Stimulated activated CD4-positive, alpha-beta T cell treated with anti-CD3 and anti-CD28 coated beads, TNF-alpha, amount 100 ng/mL, for 1 hour (primary cell): ENCODE measurements at places on chromosomes 6 and 20.

GRCh38 chr6:43697421-43697820, 9.8 kb upstream of the MRPS18A start:
- no peak for DNase-seq

- DNase-seq, result no peak
Observed at GRCh38 chr6:15775741-15776140, 112.9 kb upstream of the DTNBP1 start.

GRCh38 chr6:29981211-29981812, 39.0 kb downstream of the HLA-A start:
- DNase-seq, result no peak

DNA sequence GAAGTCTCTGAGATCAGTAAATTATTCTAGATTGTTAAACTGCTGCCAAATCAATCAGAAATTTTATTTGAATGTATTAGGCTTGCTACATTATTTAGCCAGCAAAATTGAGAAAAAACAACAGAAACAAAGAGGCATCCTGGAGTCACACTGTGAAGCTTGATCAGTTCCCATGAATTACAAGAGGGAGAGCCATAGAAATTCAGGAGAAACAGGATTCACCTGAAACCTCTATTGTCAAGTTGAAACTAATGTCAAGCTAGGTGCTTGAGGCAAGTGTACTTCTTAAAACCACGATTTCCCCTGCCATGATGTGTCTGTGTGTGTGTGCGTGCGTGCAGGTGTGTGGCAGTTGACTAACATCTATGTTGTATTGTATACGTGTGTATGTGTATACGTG, 439.1 kb upstream of the NOX3 start:
- DNase-seq, result no peak

DNA sequence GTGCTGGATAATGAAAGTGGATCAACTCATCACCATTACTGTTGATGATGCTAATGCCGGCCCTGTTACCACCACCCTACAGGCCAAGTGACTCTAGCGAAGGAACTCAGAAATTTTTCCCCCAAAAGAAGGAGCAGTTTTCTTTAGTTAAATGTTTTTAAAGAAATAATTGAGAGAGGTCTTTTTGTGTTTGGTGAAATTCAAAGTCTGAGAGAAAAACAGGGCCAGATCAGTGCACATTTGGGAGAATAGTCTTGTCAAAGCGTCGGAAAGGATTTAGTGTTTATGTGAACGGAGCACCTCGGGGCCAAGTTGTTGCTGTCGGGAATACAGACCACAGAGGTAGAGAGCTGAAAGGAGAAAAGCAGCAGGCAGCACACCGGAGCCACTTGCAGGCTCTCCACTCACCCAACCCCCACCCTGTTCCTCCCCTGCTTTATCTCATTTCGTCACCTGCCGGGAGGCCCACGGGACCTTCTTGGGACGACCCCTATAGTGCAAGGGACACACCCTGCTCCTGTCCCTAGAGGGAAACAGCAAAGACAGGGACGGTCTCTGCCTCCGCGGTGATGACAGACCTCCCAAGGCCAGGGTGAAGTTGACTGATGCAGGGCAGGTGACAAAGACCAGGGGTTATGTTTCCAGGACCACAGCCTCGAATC, 6.8 kb downstream of the TFAP2B start:
- DNase-seq, result no peak

- DNase-seq, result no peak
Observed at GRCh38 chr20:57450419-57450818, 59.2 kb downstream of the RBM38 start.

DNA sequence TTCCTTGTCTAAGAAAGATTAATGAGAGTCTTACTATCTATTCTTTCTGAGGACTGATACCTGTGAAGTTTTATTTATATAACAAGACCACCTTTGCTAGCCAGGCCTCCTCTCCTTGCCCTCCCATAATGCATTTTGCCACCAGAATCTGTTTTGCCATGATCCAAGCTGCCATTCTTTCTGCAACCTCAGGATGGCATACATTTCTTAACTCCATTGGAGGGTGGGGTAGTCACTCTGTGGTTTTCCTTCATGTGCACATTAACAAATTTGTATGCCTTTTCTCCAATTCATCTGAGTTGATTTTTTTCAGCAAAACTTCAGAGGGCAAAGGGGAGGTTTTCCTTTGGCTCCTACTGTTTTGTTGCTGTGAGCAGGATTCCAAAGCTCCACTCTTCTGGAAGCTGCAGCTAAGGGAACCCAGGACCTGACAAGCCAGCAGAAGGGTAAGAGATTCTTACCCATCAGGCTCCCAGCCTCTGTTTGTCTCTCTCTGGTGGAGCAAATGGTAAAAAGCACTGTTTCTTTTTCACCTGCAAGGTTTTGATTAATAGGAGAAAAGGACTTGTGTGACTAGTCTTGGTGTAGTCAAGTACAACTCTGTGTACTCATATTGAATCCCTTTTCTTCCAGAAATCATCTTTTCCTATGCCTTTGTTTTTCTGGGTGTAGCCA, 26.2 kb upstream of the ENPP4 start:
- no peak for DNase-seq

GRCh38 chr6:158044525-158044888, 62.8 kb downstream of the SYNJ2 start:
- DNase-seq, result no peak

DNA sequence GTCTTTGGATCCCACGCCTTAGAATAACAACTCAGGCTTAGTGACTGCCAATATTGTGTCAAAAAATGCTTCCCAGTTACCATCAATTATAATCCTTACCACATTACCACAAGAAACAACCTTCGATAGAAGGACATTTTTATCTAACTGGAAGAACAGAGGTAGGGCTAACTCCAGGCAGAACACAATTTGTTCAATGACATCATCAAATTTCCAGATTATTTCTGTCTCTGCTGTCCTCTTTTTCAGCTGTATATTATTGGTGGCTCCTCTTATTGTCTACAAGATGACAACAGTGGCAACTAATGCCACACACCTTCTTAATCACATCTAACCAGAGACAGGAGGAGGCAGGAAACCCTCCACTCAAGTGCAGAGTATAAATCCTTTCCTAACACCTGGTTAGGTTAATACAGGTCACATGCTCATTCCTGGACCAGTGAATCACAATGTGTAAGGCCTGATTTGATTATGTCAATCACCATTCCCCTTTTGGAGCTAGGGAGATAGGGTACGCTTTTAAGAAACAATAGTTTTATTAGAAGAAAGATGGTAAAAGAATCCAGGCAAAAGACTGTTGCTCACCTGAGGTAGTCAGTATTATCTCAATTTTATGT, 18.0 kb downstream of the KHDC1L start:
- no peak for DNase-seq

GRCh38 chr20:1648101-1648500, 9.5 kb downstream of the SIRPG start:
- DNase-seq, result no peak

GRCh38 chr6:118188561-118188960, 281.5 kb downstream of the SLC35F1 start:
- DNase-seq, result no peak

- DNase-seq, result no peak
Observed at GRCh38 chr6:92125681-92126080, 1293.7 kb downstream of the EPHA7 start.

- no peak for DNase-seq
Observed at GRCh38 chr20:24981790-24982189, 10.8 kb downstream of the APMAP start.

GRCh38 chr20:44861531-44862006, 23.9 kb upstream of the YWHAB start:
- no peak for DNase-seq

GRCh38 chr6:106975738-106976064, 1.2 kb upstream of the CD24 start:
- DNase-seq, result no peak

GRCh38 chr6:152386131-152386530, 251.0 kb downstream of the SYNE1 start:
- no peak for DNase-seq
